ENCODE measurements at places on chromosomes 6 and 20.

DNA sequence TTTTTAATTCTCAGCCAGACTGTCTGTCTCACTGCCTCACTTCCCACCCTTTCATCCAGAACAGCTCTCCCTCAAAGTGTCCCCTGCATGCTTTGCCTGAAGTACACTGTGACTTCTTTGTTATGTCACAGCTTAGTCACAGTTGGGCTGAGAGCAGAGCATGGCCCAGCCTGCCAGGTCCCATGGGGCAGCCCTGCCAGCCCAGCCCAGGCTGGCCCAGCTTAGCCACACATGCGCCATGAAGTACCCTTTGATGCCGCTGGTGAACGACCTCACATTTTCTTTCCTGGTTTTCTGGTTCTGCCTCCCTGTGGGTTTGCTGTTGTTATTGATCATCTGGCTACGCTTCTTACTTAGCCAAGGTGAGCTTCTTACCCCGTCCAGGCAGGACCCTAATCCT lies at the start of gene ADIG:
ADIG (plus strand) TSS at position 185 of the 400 bp plus-strand sequence; CDS start at position 239, 54 bp downstream.
- no peak for DNase-seq

- no peak for DNase-seq
These were observed 7.3 kb upstream of the PCMTD2 start for GRCh38 chr20:64247970-64248841.

DNA sequence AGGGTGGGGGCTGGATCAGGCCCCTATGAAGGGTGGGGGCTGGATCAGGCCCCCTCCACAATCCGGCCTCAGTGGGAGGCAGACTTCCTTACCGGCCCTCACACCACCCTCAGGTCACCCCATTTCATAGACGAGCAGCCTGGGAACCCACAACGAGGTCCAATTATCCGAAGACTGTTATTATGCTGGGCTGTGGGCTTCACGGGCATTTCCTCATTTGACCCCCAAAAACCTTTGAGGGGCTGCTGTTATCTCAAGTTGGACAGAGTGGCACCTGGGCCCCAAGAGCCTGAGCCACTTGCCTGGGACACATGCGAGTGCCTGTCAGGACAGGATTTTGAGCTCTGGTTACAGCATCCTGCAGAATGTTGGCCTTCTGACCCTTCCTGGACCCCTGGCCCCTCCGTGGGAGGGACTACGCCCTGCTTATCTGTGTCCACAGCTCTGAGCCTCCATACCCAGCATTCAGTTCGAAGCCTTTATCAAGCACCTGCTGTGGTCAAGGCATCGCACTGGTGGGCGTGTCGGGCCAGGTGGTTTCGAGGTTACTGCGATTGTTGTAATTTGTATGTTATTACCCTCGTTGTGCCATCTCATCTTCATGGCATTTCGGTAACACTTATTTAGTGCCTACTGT lies 34.5 kb upstream of the PCMTD2 start:
- no peak for DNase-seq

DNA sequence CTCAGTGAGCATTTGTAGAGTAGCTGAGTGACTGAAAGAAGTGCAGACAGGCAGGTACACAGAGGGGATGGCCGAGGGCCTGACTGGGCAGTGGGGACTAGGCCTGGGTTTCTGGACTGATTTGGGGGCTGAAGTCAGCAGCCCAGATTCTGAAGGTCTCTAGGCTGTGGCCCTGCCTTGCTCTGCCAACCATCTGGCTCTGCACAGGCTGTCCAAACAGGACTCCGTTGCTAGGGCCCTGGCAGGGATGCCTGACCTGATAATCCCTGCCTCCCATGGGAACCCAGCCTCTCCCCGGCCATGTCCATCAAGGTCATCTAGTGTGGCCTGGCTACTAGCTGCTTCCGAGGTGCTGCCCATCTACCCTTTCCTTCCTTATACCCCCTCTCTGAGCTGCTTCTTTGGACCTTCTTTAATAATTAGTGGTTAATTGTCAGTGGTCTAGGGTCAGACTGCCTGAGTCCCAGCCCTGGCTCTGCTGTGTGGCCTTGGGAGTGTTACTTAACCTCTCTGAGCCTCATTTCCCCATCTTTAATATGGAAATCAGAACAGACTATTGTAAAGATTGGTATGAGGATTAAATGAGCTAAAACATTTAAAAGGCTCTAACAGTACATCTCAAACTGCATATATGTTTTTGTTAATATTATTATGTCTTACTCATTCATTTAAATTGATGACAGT lies 137.9 kb downstream of the VEGFA start:
- no peak for DNase-seq

GRCh38 chr6:5401845-5402738 lies 140.8 kb downstream of the FARS2 start:
- no peak for DNase-seq

GRCh38 chr20:36092398-36093024 lies 62.0 kb upstream of the EPB41L1 start:
- DNase-seq, result no peak
